ENCODE measurements at places on chromosomes 13 and 19. TPM values are rescaled to one million over a fixed set of nuclear protein-coding genes. Genes with fewer than 3 reads are reported as not detected.

The SLC6A16 gene
- total RNA-seq, result 1.2 TPM

The THAP8 gene
- total RNA-seq, result 1.3 TPM

The PEX11G gene
- 0.94 TPM for total RNA-seq

The PSG6 gene
- not detected for total RNA-seq

DNA sequence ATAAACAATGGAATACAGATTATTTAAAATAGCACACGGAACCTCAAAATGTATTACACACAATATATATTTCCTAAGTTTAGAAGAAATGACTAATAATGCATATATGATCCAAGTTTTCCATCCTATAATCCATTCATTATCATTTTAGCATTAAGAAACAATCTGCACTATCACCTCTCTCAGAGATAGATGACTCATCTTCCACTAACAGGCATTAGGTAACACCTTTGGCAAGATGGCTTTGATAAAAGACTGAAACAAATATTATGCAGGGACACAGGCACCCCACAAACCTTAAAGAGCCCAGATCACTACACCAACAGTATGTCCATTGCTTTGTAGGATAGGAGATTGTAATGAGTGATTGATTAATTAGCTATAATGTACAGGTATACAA lies 4.1 kb downstream of the ENOX1 start:
- no peak for DNase-seq

DNA sequence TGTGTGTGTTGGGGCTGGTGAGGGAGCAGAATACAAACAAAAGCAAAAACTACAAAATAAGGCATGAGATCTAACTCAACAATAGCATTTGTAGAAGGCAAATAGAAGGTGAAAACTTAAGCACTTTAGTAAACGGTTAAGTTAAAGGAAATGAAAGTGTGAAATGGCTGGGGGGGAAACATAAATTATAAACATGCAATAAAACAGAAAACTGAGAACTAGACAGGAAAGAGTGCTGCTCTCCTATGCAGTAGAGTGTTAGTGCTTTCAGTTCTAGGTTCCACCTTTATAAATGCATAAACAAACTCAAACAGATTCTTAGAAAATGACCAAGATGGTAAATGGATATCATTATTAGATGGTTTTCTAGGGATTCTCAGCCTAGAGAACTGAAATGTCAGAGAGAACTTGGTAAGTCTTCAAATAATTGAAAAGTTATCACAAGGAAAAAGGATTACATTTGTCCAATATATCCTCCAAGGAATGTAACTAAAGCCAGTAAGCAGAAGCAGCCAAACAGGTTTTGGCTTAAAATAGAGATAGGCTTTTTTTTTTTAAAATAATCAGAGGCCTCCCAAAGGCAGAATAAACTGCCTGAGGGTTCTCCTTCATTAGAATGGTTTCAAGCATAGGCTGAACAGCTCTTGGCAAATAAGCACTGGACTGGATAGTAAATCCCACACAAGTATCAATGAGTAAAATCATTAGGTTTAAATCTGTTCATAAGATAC lies 23.3 kb downstream of the RBM26 start:
- DNase-seq, result no peak
